ENCODE measurements at places on chromosomes 16 and 17. TPM values are rescaled to one million over a fixed set of nuclear protein-coding genes. Genes with fewer than 3 reads are reported as not detected.

Gene OR1E1
- not detected for total RNA-seq

GRCh38 chr17:15260376-15261257, 4.5 kb downstream of the PMP22 start:
- DNase-seq: peak; percentile 82

DNA sequence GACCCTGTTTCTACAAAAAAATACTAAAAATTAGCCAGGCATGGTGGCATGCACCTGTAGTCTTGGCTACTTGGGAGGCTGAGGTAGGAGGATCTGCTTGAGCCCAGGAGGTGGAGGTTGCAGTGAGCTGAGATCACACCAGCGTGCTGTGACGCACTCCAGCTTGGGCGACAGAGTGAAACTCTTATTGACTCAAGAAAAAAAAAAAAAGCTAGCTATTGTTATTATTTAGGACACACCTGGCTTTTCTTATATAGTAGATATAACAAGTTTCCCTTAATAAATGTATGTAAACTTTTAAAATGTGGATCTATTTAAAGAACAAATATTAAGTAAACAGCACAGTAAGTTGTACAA, 1.8 kb downstream of the RABEP2 start:
- no peak for DNase-seq

GRCh38 chr17:35949401-35949800, 5.9 kb upstream of the LYZL6 start:
- no peak for DNase-seq

DNA sequence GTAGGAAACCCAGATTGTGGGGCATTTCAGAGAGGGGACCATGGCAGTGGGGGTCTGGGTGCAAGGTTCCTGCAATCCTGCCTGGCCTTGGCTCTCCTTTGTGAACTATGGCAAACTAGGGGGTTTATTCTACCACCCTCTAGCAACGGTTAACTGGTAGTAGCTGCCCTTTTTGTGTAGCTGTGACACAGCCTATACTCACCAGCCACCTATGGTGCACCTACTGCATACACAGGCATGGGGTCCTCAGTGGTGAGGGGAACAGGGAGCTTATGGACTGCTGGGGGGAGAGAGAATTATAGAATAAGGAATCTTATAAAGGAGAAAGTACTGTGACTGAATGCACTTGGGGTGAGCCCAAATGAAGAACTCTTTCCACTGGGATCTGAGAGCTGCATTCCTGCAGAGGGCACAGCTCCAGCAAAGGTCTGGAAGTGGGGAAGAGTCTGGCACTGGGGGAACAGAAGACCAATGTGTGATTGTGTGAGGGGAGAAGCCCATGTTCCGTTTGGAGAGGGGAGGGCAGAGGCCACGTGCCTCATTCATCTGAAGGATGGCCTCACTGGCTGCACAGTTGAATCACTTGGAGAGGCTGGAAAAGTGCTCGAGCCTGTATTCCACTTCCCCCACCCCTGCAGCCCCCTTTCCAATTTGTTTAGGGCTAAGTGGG, 2.1 kb downstream of the MT1X start:
- no peak for DNase-seq

DNA sequence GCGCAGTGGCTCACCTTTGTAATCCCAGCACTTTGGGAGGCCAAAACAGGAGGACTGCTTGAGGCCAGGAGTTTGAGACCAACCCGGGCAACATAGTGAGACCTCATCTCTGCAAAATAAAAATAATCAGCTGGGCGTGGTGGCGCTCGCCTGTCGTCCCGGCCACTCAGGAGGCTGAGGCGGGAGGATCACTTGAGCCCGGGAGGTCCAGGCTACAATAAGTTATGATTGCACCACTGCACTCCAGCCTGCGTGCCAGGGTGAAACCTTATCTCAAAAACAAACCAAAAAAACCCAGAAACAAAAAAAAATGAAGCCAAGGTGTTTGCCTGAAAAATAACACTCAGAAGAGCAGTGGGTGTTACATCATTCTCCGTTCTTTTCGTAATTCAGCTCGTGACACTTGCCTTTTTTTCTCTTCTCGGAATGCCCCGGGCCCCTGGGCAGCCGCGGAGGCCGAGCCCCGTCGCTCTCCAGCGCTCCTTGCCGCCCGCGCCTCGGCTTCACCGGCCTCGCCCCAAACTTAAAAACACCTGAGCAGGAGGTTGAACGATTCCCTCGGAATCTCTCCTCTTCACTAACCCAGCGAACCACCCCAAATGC, 17.0 kb downstream of the PRCD start:
- no peak for DNase-seq

DNA sequence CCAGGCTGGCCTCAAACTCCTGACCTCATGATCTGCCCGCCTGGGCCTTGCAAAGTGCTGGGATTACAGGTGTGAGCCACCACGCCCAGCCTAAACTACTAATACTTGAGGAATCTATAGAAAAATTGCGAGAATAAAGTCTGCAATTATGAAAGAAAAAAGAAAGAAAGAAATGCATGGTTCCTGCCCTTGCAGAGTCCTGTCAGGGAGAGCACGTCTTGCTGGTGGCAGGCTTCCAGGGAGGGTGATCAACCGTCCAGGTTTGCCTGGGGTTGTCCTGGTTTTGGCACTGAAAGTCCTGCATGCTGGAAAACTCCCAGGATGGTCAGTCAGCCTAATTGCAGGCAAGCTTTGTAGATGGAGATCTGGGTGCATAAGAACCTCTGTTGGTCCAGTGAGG, 21.5 kb upstream of the KIFC3 start:
- peak; percentile 86 for DNase-seq

Measured in M059J (cell line).